ENCODE measurements at places on chromosomes 11 and 22.

DNA sequence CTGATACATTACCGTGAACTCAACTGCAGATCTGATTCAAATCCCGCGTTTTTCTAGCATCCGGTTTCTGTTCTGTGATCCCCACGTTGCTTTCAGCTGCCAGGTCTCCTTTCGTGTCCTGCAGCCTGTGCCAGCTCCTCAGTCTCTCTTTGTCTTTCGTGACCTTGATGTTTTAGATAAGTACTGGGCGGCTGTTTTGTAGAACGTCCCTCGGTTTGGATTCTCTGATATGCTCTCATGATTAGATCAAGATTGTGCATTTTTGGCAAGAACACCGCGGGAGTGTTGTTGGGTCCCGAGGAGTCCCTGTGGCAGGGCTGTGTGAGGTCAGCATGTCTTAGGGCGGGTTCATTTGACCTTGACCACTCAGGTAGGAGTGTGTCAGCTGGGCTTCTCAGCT is 38.6 kb downstream of the KCNQ1 start:
- DNase-seq: no peak

DNA sequence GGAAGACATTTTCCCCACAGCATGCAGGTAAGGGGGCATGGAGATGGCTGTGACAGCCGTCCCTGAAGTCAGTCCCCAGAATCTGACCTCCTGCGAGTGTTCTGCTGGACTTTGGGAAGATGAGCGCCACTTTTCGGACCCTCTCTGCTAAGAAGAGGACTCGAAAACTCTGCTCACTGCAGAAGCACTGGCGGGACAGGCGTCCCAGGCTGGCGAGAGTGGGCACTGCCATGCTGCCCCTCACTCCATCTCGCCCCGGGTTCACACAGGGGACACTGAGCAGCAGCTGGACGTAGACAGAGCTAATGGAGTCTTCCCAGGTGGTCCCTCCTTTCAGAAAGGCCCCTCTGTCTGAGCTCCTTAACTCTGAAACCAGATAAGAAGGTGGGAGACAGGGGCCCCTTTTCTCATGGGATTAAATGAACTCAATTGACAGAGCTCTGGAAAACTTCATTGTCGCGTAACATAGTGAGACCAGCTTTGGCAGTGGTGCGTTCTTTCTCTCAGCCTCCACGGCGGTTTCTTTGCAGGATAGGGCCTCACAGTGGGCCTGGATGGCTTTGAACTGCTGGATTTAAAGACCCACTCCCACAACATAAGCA is 4.8 kb downstream of the ADAMTS8 start:
- no peak for DNase-seq

GRCh38 chr11:96293109-96293508 is 49.9 kb downstream of the MAML2 start:
- no peak for DNase-seq

GRCh38 chr11:77138106-77138649 is 10.1 kb downstream of the MYO7A start:
- no peak for DNase-seq

DNA sequence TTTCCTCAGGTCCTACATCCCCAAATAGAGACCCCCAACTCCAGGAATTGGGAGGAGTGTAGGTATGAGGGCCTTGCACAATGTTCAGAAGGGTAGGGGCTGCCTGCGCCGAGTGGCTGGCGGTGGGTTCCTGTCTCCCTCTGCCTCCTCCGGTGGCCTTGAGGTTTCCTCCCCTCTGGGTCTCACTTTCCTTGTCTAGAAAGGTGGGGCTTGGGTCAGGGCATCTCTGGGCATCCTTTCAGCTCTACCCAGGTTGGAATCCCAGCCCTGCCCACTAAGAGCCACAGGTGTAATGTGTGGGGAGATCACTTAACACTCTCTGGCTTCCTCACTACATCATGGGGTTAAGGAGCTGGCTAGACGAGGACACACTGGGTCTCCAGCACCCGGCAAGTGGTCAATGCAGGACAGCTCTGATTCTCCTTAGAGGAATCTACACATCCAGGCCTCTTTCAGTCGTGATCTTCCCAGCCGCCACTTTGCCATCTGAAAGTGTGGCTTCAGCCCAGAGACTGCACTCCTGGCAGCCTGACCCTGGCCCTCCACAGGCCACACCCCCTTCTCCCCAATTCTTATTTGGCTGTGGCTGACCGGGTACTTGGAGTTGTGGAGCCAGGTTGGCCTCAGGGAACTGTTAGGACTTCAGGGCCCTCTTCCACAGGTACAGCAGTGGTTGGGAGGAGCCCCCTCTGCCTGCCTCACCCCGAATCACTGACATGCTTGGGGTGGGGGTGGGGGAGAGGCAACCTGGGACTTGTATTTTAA is 22.1 kb downstream of the PRDM11 start:
- no peak for DNase-seq

- no peak for DNase-seq
Observed at GRCh38 chr11:82883853-82884252, 16.4 kb downstream of the PRCP start.

- DNase-seq: no peak
Observed at GRCh38 chr11:124864176-124864891, 898 bp upstream of the ROBO3 start.

- DNase-seq: no peak
Observed at GRCh38 chr11:76773921-76774361, 9.2 kb upstream of the TSKU start.

- DNase-seq: no peak
Observed at GRCh38 chr11:48880021-48880441, 103.7 kb downstream of the TRIM51G start.

- DNase-seq: peak; percentile 74
Observed at GRCh38 chr11:116240710-116241109, 532.1 kb downstream of the BUD13 start.

DNA sequence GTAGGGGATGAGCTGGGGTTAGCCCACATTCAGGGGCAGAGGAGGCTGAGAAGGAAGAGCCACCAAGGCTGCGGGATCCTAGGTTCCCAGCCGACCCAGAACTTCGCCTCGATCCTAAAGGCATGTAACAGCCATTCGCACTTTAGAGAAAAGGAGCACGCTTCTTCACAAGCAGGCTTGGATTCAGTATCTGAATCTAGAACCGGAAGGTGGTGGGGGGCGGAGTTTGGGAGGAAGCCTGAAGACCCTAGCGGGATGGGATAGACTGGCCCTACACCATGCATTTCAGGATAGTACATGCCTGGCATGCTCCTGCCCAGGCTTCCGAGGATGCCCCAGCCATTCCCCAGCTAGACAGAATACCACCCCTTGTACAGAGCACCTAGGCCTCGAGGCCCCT is 4.4 kb downstream of the SCARF2 start:
- DNase-seq: no peak

GRCh38 chr11:36929401-36929800 is 331.4 kb upstream of the RAG2 start:
- no peak for DNase-seq

DNA sequence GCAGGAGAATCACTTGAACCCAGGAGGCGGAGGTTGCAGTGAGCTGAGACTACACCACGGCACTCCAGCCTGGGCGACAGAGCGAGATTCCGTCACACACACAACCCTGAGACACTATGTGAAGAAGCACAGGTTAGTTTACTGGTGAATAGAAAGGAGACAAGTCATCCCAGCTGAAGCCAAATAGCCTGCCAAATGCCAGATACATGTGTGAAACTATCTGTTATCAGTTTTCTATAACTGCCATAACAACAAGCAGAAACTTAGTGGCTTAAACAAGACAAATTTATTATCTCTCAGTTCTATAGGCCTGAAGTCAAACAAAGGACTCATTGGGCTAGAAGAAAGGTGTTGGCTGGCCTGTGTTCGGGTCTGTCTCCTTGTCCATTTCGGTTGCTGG is 88.0 kb upstream of the CHRM4 start:
- no peak for DNase-seq

- no peak for DNase-seq
Observed at GRCh38 chr11:123202155-123203151, 7.4 kb upstream of the CLMP start.

DNA sequence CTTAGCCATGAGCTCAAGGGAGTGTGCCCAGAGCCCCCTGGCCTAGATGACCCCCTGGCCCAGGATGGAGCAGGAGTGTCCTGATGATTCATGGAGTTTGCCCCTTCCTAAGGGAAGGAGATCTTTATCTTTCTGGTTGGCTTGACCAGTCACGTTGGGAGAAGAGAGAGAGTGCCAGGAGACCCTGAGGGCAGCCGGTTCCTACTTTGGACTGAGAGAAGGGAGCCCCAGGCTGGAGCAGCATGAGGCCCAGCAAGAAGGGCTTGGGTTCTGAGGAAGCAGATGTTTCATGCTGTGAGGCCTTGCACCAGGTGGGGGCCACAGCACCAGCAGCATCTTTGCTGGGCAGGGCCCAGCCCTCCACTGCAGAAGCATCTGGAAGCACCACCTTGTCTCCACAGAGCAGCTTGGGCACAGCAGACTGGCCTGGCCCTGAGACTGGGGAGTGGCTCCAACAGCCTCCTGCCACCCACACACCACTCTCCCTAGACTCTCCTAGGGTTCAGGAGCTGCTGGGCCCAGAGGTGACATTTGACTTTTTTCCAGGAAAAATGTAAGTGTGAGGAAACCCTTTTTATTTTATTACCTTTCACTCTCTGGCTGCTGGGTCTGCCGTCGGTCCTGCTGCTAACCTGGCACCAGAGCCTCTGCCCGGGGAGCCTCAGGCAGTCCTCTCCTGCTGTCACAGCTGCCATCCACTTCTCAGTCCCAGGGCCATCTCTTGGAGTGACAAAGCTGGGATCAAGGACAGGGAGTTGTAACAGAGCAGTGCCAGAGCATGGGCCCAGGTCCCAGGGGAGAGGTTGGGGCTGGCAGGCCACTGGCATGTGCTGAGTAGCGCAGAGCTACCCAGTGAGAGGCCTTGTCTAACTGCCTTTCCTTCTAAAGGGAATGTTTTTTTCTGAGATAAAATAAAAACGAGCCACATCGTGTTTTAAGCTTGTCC is 14.3 kb downstream of the ADORA2A start:
- DNase-seq: no peak

GRCh38 chr11:39712581-39712980 is 1746.9 kb downstream of the LRRC4C start:
- DNase-seq: no peak

- peak; percentile 95 for DNase-seq
Observed at GRCh38 chr11:61378713-61379313, 13.6 kb upstream of the TMEM216 start.

DNA sequence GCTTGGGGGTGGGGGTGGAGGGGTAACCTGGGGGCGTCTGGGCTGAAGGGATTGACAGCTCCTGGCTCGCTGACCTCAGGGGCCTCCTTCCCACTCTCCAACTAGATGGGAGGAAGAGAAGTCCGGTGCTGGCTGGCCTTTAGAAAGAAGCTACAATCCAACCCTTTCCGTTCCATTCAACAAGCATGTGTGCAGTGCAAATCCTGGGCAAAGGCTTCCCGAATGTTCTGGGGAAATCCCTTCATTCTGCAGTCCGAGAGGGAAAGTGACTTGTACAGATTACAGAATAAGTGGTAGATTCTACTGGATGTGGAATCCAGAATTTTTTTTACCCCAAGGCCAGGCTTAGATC is 149.9 kb downstream of the FEZ1 start:
- DNase-seq: no peak

DNA sequence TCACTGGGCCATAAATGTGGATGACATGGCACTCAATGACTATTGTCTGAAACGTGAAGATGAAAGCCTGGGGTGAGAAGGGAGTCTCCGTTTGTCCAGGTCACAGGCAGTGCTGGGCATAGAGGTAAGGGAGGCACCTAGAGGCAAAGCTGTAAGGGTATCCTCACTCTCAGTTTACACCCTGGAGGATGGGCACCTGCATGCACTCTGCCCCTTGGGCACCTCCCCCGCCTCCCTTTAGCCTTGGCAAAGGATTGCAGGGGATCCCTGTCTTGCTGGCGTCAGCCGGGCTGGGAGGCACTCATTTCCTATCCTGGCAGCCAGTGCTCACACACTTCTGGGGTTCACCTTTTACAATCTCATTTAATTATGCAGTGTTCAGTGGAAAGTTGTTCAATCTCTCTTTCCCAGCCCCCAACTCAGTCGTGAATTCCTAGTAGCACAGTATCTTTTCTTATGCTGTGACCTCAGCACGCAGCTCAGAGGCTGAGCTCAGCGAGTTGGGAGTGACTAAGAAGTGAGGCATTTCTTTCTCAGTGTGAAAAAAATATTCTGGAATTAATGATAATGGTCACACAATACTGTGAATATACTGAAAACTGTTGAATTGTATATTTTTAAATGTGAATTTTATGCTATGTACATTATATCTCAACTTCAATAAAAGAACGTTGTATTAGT is 866.6 kb downstream of the BRD1 start:
- peak; percentile 50 for DNase-seq

DNA sequence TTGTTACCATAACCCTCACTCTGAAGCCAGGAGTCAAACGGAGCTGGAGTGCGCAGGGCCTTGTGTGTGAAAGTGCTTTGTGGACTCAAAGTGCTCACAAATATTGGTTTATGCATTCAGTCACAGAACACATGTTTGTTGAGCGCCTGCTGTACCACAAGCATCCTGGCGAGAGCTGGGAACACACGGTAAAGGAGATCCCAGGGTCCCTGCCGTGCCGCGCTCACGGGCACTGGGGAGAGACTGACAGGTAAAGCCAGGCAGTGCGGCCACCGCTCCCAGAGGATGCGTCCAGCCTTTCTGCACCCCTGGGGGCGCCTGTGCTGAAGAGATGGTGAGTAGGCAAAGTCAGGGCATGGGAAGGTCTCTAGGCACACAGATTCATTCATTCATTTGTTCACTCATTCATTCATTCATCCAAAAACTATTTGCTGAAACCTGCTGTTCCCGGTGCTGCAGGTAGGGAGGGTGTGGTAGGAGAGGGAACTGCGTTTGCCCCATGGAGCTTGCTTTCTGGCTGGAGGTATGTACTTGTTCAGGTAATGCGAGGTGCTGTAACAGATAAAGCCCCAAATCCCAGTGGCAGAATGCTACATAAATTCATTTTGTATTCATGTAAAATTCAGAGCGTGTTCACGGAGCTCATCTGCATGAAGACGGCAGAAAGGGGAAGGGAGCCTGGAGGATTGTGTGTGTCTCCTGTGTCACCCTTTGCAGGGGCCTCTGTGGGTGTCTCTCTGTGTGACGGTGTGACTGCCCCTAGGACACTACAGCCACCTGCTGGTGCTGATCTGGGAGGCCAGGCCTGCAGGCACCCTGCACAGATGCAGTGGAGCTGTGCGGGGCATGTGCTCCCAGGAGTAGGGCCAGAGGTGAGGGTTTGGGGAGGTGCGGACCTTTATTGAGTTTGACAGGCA is 167.0 kb upstream of the B3GAT1 start:
- DNase-seq: no peak

GRCh38 chr22:27063406-27063805 is 406.0 kb downstream of the MIAT start:
- DNase-seq: peak; percentile 15

Measured in fibroblast of skin of back (primary cell).